ENCODE measurements at places on chromosomes 12 and 14. TPM values are rescaled to one million over a fixed set of nuclear protein-coding genes. Genes with fewer than 3 reads are reported as not detected.

OSBPL8 gene
- 103 TPM for polyA plus RNA-seq

SMCO2 gene
- polyA plus RNA-seq, result not detected

CGRRF1 gene
- polyA plus RNA-seq, result 29.2 TPM

SMOC1 gene
- not detected for polyA plus RNA-seq

AQP6 gene
- polyA plus RNA-seq, result not detected

SYNDIG1L gene
- polyA plus RNA-seq, result not detected

RPS6KA5 gene
- 14.5 TPM for polyA plus RNA-seq

GPD1 gene
- polyA plus RNA-seq, result not detected

TAS2R42 gene
- not detected for polyA plus RNA-seq

AQP5 gene
- polyA plus RNA-seq, result not detected

AICDA gene
- not detected for polyA plus RNA-seq

BTBD6 gene
- 14.9 TPM for polyA plus RNA-seq

HCAR3 gene
- not detected for polyA plus RNA-seq

NPAS3 gene
- not detected for polyA plus RNA-seq

TMTC3 gene
- 1.2 TPM for polyA plus RNA-seq

NUAK1 gene
- polyA plus RNA-seq, result not detected

VRTN gene
- not detected for polyA plus RNA-seq

PROX2 gene
- polyA plus RNA-seq, result 0.50 TPM

LRP1-AS gene
- polyA plus RNA-seq, result not detected

MSI1 gene
- polyA plus RNA-seq, result not detected

KRT72 gene
- 0.46 TPM for polyA plus RNA-seq

TCL1B gene
- not detected for polyA plus RNA-seq

TAS2R43 gene
- polyA plus RNA-seq, result not detected

MYF6 gene
- not detected for polyA plus RNA-seq

DPY19L2 gene
- polyA plus RNA-seq, result 0.72 TPM

POU6F1 gene
- 1.7 TPM for polyA plus RNA-seq

NRIP2 gene
- 2.4 TPM for polyA plus RNA-seq

C12orf60 gene
- polyA plus RNA-seq, result 0.98 TPM

RPL10L gene
- polyA plus RNA-seq, result not detected

SPATA7 gene
- polyA plus RNA-seq, result 5.6 TPM

KERA gene
- not detected for polyA plus RNA-seq

CD27 gene
- 391 TPM for polyA plus RNA-seq

SYT1 gene
- not detected for polyA plus RNA-seq

KRT71 gene
- not detected for polyA plus RNA-seq

LMNTD1 gene
- polyA plus RNA-seq, result not detected

PPP1R1A gene
- polyA plus RNA-seq, result not detected

NTF3 gene
- polyA plus RNA-seq, result not detected

GLIPR1L1 gene
- polyA plus RNA-seq, result not detected

METTL1 gene
- 18.7 TPM for polyA plus RNA-seq

RARG gene
- polyA plus RNA-seq, result 1.6 TPM

WDHD1 gene
- polyA plus RNA-seq, result 2.4 TPM

GSKIP gene
- polyA plus RNA-seq, result 18.8 TPM

SUSD6 gene
- polyA plus RNA-seq, result 5.6 TPM

MORN3 gene
- 1.1 TPM for polyA plus RNA-seq

TSHR gene
- not detected for polyA plus RNA-seq

TMEM229B gene
- polyA plus RNA-seq, result 17.3 TPM

MGAT4C gene
- not detected for polyA plus RNA-seq

Data from naive thymus-derived CD8-positive, alpha-beta T cell (primary cell).